ENCODE measurements at places on chromosomes 6 and 20.

DNA sequence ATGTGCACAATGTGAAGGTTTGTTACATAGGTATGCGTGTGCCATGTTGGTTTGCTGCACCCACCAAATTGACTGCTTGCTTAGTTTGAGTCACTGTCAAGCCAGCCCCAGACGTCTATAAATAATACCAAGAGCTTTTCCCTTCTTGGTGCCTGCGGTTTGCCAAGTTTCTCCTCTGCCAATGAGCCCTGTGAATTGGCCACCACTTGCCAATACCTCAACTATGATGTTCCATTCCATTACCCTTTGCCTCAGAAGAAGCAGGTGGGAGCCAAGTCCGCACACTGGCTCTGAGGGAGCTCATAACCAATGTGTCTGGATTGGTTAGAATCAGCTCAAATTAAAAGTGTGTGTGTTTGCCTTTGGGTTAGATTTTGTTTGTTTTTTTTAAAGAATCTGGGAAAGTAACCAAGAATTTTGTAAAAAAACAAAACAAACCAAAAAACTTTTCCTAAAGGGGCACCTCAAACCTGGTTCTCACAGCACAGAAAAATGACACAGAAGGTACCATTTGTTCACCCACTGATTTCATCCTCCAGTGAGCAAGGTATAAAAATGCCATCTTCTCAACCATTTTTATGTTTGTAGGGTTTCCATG lies 244.7 kb upstream of the PRND start:
- DNase-seq: peak; percentile 26

GRCh38 chr6:24924580-24925356 lies 11.0 kb downstream of the RIPOR2 start:
- no peak for DNase-seq

DNA sequence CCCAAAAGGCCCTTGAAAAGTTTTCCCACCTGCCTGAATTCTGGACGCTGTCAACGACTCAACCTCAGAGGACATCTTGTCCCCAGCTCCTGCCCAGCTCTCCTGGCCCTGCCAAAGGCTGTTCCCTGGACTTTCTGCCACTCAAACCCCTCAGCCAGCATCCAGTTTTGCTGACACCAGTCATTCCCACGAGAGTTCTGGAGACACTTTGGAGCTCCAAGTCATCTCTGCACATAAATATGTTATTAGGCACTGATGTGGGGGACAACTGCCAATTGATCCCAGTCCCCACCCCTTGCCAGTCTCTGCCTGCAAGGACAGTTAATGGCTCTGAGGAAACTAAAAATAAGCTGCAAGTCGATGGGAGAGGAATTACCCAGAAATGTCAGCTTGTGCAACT lies 38.9 kb upstream of the KCNB1 start:
- DNase-seq: no peak

- DNase-seq: peak; percentile 23
Observed at GRCh38 chr6:6734479-6735465, 146.3 kb downstream of the LY86 start.
